ENCODE measurements at places on chromosomes 6 and 20.

DNA sequence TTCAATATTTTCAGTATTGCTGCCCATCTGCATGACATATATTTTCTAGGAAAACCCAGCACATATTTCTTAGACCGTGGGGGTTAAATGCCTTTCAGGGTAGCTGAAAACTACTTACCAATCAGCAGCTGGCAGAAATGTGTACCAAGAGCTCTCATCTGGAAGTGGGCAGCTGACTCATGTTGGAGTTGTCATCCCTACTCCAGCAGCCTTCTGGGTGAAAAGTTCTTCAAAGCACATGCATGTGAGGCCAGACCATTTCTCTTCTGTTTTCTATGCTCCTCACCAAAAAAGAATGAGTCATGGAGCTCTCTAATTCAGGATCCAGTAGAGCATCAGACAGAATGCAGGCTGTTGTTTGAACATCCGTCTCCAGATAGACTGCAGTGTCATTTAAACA lies 135.5 kb downstream of the PAX1 start:
- no peak for DNase-seq

- no peak for DNase-seq
Measured at GRCh38 chr6:130500693-130501092, 134.9 kb downstream of the TMEM200A start.

GRCh38 chr20:5835321-5835821 lies 85.2 kb downstream of the SHLD1 start:
- no peak for DNase-seq

GRCh38 chr6:7522873-7523272 lies 18.6 kb upstream of the DSP start:
- DNase-seq, result no peak

DNA sequence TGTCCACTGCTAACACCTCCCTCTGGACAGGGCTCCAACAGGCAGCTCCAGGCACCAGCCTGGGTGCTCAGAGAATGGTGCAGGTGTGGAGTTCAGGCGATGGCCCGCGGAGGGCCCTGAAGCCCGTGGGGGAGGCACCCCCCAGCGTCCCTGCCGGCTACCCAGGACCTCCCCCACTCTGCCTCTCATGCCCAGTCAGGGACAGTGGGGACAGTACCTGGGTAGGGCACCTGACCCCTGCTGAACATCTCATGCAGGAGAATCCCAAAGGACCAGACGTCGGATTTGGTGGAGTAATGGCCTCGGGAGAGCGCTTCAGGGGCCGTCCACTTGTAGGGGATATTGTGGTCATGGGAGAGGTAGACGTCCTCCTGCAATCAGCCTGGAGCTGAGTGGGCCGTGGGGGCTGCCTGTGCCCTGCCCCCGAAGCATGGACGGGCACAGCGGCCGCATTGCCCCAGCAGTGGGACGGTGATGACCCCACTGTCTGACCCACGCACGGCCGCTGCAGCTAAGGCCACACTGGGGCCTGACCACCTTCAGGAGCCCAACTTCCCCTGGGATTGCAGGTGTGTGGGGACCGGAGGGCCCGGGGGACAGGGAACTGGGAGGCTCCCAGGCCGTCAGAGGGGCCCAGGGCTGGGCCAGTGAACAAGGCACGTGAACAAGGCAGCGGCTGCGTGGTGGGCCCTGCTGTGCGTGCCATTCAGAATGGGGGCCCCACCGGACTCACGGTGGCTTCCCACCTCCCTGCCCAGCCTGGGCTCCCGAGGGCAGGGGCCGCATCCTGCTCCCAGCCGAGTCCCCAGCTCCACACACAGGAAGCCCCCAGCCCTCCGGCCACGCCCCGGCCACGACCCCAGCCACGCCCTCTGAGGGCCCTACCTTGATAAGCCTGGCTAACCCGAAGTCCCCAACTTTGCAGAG lies 7.1 kb downstream of the PTK6 start:
- peak; percentile 0 for DNase-seq
